ENCODE measurements at places on chromosomes 6 and 20.

DNA sequence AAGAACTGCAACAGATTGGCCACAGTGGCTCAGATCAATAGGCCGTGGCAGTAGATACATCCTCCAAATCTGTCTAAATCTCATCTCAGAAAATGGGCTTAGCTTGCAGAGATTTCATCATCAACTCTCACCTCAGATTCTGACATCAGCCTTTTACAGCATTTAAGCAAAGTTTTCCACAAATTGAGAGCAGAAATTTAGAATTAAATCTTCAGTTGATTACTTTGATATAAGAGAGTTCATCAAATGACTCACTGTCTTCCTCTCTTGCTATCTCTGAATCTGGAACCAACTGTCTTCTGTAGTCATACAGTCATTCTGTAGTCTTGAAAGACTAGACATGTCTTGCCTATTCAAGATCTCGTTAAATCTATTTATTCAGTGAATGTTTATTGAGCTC is 45.2 kb upstream of the CTAGE9 start:
- no peak for DNase-seq

DNA sequence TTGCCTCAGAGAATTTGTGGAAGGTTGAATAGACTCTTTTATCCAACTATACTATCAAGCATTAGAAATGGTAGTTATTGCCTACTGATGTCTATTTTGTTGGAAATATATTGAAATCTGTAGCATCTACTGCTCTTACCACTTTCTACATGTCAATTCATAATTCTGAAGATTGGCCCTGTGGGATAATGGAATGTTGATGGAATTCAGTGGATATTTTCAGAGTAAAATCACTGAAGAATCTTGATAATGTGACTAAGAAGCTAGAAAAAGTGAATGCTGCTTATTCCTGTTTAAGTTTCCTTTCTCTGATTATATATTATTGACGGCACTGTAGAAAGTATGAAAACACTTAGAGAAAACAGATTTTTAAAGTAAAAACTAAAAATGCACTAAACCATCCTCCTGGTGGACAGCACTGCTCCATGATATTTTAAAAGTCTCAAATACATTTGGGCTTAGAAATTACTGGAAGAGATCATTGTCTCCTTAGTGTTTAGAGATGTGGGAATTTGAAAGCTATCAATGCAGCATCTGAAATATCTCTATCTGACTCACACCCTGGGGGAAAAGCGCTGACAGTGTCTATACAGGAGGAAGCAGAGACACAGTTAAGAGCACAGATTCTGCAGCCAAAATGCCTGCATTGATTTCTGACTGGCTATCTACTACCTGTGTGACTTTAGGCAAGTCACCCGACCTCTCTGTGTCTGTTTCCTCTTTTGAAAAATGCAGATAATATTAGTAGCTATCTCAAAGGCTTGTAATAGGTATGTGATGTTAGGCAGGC is 37.9 kb upstream of the RCAN2 start:
- no peak for DNase-seq

DNA sequence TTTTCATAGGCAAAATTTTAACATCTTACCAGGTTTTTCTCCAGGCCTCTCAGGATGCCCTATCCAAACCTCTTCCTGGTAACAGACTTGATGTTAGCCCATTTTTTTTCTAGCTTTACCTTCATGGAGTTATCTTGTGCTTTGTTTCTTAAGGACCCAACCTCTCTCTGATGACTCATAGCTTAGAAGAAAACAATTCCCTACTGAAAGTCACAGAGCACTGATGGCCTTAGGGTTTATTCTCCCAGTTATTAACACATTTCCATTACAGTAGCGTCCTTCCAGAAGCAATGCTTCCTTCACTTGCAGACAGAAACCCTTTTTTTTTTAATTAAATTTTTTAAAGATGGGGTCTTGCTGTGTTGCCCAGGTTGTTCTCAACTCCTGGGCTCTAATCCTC is 79.4 kb downstream of the IYD start:
- no peak for DNase-seq

DNA sequence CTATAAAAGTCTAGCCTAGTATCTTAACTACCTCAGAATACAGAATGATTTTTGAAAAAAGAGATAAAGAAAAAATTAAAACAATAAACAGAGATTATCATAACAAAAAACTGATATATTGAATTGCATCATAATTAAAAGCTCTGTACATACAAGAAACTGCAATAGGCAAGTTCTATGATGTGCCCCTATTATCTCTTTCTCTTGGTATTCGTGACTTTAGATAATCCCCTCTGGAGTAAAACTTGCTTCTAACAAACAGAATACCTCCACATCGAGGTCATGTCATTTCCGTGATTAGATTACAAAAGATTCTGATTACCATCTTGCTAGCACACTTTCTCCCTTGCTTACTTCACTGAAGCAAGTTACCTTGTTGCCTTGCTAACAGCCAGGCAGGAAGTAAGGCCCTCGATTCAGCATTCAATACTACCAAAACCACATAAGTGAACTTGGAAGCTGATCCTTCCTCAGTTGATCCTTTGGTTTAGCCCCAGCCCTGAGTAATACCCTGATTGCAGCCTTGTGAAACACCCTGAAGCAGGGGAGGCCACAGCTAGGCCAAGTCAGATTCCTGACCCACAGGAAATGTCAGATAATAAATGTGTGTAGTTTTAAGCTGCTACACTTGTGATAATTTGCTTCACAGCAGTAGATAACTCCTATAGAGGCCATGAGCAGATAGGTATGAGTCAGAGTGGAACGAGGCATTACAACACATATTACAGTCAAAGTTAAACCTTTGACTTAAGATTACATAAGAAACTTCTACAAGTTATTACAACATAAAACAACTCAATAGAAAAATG is 53.7 kb upstream of the TMX4 start:
- DNase-seq, result no peak

GRCh38 chr6:108597572-108598304 is 37.0 kb downstream of the FOXO3 start:
- DNase-seq, result no peak

DNA sequence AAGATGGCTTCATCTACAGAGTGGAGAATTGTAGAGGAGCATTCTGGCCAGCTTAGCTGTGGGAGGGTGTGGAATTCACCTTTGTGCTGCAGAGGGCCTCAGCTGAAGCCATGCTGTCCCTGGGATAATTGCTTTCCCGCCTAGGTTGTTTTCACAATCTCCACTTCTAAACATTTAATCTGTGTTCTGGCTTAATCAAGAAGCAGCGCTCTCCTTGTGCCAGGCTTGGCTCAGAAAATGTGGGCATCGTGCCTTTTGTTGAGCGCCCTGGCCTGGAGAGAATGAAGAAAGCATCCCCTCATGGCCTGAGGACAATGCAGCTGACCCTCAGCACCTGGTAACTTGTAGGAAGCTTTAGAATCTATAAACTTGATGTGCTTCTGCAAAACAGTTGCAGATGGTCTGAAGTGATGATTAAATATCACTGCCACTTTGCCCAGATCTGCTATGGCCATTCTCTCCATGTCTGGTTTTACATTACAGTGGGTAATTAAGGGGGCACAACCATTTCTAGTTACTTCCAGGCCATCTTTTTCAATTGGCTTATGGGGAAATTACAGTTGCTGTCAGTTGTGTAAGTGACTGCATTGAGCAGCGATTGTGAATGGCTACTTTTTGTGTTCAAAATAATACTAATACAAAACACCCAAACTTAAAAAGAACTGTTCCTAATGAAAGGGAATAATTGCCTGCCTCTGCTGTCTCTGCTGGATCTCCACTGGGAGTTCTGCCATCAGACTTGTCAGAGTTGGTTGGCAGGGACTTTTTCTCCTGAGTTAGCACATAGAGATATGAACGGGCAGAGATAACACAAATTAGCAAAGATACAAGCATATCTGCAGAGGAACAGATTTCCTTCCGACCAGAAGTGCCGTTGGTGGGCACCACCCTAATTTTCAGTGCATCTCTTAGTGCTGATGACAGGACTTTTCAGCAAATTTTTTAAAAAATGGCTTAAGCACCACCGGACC is 18.4 kb downstream of the CTNNBL1 start:
- no peak for DNase-seq

GRCh38 chr6:30060606-30061091 is 416 bp upstream of the POLR1H start:
- DNase-seq, result no peak

GRCh38 chr6:127464161-127464880 is 5.1 kb upstream of the KIAA0408 start:
- DNase-seq, result no peak

- no peak for DNase-seq
Measured at GRCh38 chr20:6104493-6105188, 18.2 kb downstream of the FERMT1 start.

DNA sequence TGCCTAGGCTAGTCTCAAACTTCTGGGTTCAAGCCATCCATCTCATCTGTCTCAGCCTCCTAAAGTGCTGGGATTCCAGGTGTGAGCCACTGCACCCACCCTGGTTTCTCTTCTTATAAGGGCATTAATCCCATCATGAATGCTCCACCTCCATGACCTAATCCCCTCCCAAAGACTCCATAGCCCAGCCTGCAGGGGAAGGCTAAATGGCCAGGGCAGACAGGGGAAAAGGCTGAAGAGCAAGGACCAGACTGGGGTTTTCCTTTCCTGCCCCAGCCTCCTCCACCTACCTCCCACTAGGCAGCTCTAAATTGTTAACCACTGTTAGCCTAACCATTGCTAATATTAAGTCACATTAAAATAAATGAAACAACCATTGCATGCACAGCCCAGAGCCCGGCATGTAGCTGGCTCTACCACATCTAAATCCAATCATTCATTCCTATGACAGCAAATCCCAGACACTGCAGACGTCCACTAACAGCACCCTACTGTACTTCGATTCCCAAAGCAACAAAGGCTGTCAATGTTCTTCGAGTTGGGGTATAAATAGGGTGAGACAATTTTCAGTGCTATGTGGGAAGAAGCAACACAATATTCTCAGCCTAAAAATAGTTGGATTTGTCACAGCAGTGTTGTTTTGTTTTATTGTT is 243.2 kb upstream of the ARID1B start:
- no peak for DNase-seq

DNA sequence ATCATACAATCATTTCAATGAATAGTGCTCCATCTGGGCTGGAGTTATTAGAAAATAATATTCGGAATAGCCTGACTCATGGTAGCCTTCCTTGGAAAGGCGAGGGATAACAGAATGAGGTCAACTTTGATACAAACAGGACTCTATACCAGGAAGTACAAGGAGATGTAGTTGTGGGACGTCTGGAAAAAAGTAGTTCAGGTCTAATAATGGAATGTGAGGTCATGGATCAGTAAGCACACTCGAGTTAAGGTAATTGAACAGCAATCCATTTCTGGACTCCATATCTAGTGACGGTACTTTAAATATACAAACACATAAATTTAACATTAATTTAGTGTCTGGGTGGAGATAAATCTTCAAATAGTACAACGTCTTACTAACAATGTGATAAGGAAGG is 1204.0 kb upstream of the ADGRB3 start:
- DNase-seq, result no peak

Measured in NCI-H345 (cell line).